HFFc6 (cell line): ENCODE measurements at places on chromosomes 3 and 15. TPM values are rescaled to one million over a fixed set of nuclear protein-coding genes. Genes with fewer than 3 reads are reported as not detected.

- H3K36me3 ChIP-seq = peaks cover 7% of the 10 kb centered on the region; the same call in 1 of the 2 replicates
- DNase-seq = no peak
- H3K4me1 ChIP-seq = no peaks in the 10 kb centered on the region
These were observed 69.1 kb upstream of the SEC13 start for GRCh38 chr3:10389995-10390394.

DNA sequence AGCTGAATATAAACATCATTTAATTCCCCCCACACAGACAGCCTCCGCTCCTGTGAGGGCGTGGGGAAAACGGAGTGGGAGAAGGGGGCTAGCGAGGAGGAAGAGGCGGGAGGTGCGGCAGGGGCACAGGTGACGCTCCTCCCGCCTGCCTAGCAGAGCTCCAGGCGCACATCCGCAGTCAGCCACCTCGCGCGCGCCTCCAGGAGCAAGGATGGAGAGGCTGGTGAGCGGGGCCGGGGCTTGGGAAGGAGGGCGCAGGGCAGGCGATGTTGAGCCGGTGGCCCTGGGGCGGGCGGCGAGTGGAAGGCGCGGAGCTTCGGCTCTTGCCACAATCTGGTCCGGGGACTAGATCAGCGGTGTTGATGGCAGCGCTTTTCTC lies at the start of gene CD200:
Gene CD200, plus strand, starts transcription at position 155 of the 379 bp plus-strand sequence. Its CDS starts 57 bp downstream, at position 212.
- peaks cover 34% of the 10 kb centered on the region for H3K27me3 ChIP-seq
- H3K4me3 ChIP-seq = peak within 1 kb of the TSS; percentile 77
- no peak within 1 kb of the TSS for H3K27ac ChIP-seq
- H3K4me1 ChIP-seq = peaks cover 5% of the 10 kb centered on the region; the same call in 1 of the 2 replicates
- no peak for DNase-seq

- no peak overlapping the region for H3K4me3 ChIP-seq
- H3K27ac ChIP-seq = peak overlapping the region; percentile 31; the same call in 1 of the 2 replicates
- DNase-seq = peak; percentile 26
- peaks cover 16% of the 10 kb centered on the region for H3K27me3 ChIP-seq
- H3K4me1 ChIP-seq = peaks cover 49% of the 10 kb centered on the region
These were observed 63.3 kb downstream of the AQP9 start for GRCh38 chr15:58201516-58201915.

GRCh38 chr3:43632269-43632733 lies 10.5 kb upstream of the ANO10 start:
- H3K4me1 ChIP-seq = peaks cover 52% of the 10 kb centered on the region
- no peaks in the 10 kb centered on the region for H3K36me3 ChIP-seq
- peak overlapping the region; percentile 21; the same call in 1 of the 2 replicates for H3K4me3 ChIP-seq
- no peaks in the 10 kb centered on the region; the same call in 1 of the 2 replicates for H3K27me3 ChIP-seq
- peak; percentile 91 for DNase-seq
- H3K27ac ChIP-seq = peak overlapping the region; percentile 79

- no peaks in the 10 kb centered on the region for H3K27me3 ChIP-seq
- no peak overlapping the region for H3K4me3 ChIP-seq
- H3K4me1 ChIP-seq = no peaks in the 10 kb centered on the region
- no peaks in the 10 kb centered on the region for H3K36me3 ChIP-seq
- no peak for DNase-seq
These were observed 301.9 kb downstream of the RAP2B start for GRCh38 chr3:153463895-153464294.

CD80 gene
- not detected in 2 replicates for total RNA-seq

DNA sequence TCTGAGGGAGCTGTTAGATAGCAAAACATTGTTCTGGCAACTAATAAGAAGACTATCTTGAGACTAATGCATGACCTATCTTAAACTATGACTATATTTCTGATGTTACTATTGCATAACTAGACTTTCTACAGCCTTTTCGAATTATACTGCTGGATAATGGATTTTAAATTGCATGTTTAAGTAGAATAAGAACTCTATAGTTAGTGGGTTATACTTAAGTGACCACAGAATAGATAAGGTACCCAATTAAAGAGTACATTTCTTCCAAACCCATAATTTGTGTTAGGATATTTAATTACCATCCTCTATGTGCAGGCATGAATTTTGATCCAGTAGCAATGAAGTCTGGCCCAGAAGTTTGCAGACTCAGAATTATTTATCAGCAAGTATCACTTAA lies 44.6 kb upstream of the SPPL2A start:
- H3K4me1 ChIP-seq = no peaks in the 10 kb centered on the region
- no peaks in the 10 kb centered on the region for H3K36me3 ChIP-seq
- H3K27ac ChIP-seq = no peak overlapping the region
- no peak for DNase-seq
- peaks cover 6% of the 10 kb centered on the region for H3K27me3 ChIP-seq

DNA sequence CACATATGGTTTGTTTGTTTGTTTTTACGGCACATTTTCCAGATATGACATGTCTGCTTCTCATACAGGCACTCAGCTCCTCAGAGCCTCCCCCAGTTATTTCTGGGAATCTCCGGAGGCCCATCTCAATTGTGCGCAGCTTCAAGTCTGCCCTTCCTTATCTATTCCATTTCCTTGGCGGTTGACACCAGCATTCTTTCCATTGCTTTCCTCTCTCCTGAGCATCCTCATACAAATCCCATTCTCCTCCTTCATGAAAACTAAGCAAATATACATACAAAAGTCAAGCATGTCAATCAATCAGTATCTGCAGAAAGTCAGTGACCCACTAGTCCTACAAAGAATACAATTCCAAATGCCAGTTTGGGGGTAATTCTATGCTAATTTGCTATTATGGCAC lies 166.7 kb downstream of the SQOR start:
- H3K27me3 ChIP-seq = no peaks in the 10 kb centered on the region; the same call in 1 of the 2 replicates
- no peak for DNase-seq
- no peaks in the 10 kb centered on the region for H3K4me1 ChIP-seq
- no peaks in the 10 kb centered on the region for H3K36me3 ChIP-seq
